ELF-1 (cell line): ENCODE measurements at places on chromosomes 7 and 10.
A peak's percentile ranks its signal among the peaks of the same experiment; 100 is the strongest.

DNA sequence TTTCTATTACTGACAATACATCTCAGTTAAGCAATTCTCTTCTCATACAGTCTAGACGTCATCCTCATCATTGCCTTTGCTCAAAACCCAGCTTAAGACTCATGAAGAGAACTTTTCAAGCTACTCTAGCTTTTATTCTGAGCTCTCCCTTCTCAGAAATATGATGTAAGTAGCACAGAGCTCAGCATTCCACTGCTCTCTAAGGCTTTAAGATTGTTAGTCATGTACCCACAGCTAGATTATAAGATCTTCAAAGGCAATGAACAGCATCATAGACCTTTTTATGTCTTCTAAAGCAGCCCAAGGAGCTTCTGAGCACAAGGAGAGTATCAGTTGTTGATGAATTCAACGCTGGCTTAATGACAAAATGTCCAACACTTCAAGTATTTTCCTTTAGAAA, 119.3 kb downstream of the NRP1 start:
- DNase-seq = no peak

DNA sequence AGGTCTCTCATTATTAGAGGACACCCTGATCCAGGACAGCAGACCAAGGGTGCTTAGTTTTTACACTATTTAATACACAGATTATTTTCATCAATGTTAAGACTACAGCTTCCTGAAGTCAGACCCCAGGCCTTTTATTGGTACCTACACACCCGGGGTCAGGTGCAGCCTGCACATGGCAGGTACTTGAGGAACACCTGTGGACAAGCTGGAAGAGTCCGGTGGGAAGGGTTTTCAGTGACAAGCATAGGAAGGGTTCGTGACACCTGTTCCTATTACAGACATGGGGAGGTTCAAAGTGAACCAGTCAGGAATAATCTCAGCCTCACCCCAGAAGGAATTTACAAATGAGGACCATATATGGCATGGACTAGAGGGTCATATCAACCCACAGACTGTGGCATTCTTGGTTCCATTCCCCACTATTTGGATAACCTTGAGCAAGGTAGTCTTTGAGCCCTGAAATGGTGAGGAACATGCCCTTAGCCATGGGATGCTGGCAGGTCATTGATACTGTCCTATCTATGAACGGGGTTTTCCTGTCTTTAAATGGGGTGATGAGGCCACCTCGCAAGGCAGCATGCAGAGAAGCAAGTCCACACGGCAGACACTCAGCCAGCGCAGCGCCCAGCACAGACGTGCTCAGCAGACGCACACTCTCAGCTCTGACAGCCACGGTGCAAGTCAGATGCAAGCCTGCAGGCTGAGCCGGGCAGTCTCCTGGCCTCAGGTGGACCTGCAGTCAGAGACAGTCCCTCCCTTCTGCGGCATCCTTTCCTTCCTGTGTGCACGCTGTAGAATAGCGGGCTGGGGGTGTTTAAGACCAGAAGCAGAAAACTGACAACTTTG, 624.9 kb downstream of the PTPRN2 start:
- no peak for DNase-seq

DNA sequence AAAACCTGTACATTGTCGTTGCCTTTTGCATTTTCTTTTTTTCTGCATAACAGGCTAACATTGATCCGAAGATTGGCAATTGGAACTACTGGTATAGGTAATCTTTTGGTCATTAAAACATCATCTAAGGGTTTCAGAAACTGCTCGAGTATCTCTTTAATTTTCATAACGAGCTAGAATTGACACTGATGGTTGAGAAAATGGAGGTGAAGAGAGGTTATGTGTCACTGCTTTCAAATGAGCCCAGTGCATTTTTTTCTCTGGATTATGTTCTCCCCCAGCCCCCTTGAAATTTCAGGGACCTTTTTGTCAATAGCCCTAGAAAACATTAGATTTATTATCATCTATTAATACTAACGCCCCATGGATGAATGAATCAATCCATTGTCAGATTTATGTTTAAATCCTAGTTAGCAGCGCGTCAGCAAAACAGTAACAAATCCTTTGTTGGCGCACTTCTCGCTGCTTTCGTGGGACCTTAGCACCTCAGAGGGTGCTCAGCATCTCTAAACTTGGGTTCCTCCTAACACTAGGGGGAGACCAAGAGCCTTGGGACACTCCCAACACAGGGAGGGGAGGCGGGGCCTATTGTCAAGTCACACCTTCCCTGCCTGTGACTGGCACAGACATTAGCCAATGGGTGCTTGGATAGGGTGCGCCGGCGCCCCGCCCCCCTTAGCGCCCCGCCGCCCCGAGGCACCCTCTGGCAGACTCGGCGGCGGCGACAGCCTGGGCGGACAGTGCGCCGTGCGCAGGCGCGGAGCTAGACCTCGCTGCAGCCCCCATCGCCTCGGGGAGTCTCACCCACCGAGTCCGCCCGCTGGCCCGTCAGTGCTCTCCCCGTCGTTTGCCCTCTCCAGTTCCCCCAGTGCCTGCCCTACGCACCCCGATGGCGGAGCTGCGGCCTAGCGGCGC, at the start of gene SUFU:
TSS of gene SUFU (plus strand) at position 709 of the 915 bp plus-strand sequence. CDS start at position 890, 181 bp downstream.
- peak; percentile 97 for DNase-seq

GRCh38 chr10:86801995-86802394, 45.6 kb downstream of the BMPR1A start:
- DNase-seq = no peak

- no peak for DNase-seq
Observed at GRCh38 chr7:123867225-123867624, 22.3 kb downstream of the HYAL4 start.

DNA sequence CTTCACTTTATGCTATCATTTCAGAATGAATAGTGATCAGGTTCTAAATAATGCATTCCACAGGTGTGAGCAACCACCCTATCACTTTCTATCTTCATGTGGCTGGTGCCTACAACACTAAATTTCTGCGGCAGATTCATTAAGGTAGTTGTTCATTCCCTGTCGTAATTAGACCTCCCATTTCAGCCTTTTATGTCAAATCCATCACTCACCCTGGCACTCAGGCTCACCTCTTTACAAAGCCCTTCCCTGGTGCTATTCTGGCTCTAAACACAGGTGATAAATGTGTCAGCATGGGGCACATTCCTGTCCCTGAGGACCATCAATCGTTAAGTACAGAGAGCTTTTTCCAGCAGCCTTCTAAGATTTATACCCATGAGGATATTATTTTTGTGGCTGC, 300.0 kb upstream of the C7orf33 start:
- peak; percentile 60 for DNase-seq

DNA sequence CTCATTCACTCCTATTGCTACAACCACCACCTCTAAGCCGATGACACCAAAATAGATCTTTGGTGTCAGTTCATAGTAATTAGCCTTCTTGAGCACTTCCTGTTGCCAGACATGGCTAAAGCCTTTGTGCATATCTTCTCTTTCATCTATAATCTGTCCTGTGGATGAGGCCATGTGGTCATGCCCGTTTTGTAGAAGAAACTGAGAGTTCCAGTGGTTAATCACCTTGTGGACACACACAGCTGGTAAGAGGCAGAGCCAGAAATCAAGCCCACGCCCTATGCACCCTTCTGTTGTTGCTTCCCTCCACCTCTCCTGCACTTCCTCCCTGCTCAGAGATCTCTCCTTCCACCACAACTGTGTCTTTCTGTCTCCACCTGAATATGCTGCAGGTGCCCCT, 285.1 kb upstream of the PFKP start:
- DNase-seq = no peak

DNA sequence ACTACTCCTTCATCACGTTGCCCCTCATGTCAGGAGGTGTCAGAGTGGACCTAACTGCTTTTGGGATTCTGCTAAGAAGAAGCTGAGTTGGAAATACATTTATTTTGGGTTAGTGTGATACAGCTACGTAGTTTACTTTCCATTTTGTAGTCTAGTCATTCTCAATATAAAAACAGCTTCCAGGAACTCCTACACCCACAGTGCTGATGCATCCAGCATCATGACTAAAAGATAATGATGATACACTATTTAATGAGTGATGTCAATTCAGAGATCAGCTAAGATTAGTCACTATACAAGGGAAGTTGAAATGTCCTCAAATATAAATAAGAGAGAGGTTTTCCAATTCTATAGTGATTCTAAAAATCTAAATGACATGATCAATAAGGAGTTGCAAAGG, 264.2 kb upstream of the SLC26A5 start:
- DNase-seq = no peak

DNA sequence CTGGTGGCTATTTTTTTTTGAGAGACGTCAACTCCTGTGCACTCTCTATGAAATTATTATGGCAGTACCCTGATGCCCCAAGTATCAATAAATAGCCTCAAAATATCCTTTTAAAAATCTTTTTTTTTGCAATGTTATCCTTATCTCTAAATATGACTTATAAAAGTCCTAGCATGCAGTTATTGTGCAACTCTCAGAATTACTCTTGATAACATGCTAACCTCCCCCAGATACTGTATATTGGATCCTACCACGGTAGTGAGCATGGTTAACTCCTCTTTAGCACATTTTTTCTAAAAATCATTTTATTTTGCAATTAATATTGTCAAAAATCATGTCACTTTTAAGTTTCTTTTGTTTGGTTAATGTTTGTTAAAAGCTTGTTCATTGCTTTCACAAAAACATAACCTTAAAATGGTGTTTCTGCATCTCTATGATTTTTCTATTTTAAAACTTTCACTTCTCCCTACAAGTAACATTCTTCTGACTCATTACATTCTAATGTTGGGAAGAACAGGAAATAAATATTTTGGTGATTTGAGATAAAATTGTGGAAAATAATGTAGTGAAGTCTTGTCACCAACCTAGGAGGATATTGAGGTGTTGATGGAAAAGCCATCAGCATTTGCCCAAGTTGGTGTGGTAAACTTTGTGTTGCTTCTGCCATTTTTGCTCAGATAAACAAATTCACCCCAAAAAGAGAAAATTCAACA, 42.1 kb upstream of the ADRA2A start:
- DNase-seq = no peak

DNA sequence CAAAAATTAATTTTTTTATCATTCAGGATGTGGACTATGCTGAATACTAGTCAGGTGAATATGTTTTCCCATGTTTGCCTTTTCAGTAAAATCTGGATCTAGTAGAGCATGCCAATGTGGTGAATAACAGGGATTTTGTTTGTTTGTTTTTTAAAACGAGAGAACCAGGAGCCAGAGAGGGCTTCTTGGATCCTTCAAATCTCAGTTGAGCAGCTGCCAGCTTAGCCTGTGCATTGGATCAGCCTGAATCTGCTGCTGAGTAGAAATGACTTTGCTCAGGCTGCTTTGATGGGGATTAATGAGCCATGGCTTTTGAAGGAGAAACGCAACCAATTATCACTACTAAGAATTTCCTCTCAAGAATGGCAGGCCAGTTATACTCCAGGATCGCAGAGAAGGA, 493.8 kb downstream of the ARL4A start:
- no peak for DNase-seq

DNA sequence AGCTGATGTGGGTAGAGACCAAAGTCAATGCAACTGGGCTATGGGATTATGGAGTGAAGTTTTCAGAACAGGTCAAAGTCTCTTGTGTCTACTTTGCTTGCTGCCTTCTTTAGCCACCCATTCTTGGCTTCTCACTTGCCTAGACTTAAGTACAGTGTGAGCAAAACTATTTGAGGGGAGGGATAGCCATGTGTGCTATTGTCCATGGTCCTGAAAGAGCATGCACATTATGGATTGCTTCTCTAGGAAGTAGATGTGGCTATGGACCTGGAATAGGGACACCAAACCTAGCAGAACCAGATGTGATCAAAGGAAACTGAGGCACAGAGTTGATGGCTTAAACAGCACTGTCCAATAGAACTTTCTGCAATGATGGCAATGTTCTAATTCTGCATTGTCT, 81.9 kb upstream of the ZNF800 start:
- DNase-seq = no peak

DNA sequence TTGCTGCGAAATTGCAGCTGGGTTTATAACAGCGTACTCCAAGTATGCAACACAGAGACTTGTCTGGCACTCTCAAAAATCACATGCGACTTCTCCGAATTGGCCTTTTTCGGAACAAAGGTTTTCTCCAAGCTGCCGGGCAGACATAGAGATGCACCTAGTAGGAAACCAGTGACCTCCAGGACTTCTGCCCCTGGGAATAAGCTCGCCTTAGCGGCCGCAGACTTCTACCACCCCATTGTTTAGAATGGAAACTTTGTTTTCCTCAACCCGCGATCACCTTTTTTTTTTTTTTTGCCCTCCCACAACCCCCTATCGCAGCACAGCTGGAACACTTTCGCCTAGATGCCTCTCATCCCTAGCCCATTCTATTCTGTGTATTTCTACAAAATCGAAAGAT, 4.9 kb upstream of the HOXA10 start:
- DNase-seq = no peak

DNA sequence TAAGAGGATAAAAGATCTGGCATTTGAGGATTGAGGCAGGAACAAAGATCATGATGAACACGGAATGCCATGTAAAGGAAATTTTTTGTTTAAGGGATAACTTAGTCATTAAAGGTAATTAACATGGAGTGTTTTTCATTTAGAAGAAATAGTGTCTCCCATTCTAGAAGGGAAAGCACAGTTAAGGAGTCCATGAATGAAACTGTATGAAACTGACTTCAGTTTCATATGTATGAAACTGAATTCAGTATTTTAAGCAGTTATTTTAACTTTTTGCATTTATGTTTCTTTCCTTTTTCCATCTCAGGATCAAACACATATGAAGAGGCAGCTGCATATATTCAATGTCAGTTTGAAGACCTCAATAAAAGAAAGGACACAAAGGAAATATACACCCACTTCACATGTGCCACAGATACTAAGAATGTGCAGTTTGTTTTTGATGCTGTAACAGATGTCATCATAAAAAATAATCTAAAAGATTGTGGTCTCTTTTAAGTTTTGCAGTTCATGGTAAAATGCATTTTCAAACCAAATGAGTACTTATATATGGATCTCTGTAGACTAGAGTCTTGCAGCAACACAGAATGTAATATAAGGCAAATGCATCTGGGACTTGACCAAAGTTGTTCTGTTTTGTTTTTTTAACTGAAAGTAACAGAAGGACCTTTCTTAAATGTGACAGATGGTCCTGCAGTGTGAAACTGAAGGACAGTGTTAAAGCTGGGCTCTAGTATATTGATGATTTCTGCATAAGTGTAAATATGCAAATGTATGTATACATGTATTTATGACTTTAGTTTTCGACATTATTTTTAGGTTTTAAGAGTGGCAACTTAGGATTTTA, 82.6 kb downstream of the GNAI1 start:
- DNase-seq = no peak

DNA sequence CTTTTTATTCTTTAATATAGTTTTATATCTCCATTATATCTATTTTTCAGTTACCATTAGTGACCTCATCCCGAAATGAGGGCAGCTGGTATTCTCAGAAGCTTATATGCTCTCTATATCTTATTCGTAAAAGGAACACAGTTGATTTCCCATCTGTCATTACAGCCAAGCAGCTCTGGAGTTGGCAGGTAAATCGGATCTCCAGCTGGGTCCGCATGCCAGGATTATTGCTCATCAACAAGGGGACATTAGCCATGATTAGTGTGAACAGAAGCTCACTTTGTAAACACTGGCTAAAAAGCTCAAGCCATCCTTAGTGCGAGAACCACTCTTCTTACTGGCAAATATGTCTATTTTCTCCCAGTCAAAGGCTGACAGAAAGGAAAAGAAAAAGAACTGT, 180.3 kb downstream of the NPSR1 start:
- no peak for DNase-seq

DNA sequence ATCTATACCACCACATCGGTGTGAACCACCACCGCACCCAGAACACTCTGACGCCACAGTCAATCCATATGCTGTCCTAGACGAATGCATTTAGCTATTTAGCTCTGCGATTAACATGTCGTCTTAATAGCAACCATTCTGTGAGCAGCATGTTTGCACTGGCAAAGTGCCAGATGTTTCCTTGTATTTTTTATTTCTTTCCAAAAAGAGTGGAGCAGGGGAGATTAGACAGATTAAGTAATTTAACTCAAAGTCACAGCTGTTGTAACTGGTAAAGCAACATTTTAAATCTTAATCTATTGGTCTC, 57.0 kb upstream of the ARL4A start:
- DNase-seq = no peak
